ENCODE measurements at places on chromosomes 1 and 21. TPM values are rescaled to one million over a fixed set of nuclear protein-coding genes. Genes with fewer than 3 reads are reported as not detected.

- no peak for ATAC-seq
Measured at GRCh38 chr21:14602382-14602958, 56.4 kb upstream of the SAMSN1 start.

DNA sequence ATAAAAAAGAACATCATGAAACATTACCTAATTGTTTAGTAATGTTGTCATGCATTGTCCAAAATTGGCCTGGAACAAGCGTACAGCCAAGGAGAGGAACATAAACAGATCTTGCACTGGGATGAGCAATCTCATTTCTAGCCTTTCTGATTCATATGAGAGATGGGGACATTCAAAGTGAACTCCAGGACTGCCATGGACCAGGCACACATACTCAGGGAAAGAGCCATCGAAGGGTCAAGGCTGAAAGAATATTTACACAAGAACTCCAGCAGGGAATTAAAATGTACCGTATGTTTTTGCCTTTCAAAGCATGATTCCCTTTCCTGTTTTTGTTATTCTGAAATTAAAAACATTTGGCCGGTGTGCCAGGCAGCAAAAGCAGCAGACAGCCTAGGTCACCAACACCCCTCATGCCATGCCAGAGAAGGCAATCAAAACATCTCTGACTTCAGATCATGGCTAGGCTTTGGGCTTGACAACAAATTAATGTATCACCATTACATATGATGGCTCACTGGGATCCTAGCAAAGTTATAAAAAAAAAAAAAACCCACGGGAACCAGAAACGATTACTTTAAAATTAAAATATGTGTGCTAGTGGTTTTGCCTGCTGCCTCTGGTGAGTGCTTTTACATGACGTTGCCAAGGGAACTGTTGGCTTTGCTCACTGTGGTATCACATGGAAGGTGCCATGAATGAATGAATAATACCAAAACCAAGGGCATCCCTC is 159.8 kb downstream of the TGFBR3 start:
- no peak for ATAC-seq

DNA sequence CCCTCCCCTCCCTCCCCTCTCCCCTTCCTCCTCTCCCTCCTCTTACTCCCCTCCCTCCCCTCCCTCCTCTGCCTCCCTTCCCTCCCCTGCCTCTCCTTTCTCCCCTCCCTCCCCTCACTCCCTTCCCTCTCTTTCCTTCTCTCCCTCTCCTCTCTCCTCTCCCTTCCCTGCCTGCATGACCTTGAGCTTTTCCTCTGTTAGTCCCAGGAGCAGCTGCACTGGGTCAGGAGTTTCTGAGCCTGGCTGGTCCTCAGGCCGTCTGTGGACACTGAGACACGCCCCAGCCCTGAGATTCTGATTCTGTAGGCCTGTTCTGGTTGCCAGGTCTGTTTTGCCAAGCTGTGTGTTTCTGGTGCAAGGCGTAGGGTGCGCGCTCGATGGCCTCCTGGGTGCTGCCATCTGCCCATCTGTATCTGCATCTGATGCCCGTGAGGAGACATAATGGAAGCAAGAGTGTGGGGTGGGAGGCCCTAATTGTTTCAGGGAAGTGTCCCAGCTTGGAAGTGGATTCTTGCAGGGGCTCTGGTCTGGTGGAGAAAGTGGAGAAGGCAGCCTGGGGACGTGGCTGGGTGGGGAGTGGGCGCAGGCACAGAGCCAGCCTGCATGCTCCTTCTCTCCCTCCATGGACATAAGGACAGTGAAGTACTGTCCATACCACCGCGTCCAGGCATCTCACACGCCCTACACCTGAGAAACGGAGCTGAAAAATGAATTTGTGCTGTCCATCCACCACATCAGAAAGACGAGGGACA is 97.2 kb downstream of the WDR4 start:
- ATAC-seq: no peak

The C4BPA gene
- 0.24 TPM for total RNA-seq

The CRABP2 gene
- 1,373 TPM for total RNA-seq

The PINK1 gene
- 36.8 TPM for total RNA-seq

Data from esophagus mucosa (tissue), 1 donor.